T-cell (primary cell): ENCODE measurements at places on chromosomes 1 and 21.

DNA sequence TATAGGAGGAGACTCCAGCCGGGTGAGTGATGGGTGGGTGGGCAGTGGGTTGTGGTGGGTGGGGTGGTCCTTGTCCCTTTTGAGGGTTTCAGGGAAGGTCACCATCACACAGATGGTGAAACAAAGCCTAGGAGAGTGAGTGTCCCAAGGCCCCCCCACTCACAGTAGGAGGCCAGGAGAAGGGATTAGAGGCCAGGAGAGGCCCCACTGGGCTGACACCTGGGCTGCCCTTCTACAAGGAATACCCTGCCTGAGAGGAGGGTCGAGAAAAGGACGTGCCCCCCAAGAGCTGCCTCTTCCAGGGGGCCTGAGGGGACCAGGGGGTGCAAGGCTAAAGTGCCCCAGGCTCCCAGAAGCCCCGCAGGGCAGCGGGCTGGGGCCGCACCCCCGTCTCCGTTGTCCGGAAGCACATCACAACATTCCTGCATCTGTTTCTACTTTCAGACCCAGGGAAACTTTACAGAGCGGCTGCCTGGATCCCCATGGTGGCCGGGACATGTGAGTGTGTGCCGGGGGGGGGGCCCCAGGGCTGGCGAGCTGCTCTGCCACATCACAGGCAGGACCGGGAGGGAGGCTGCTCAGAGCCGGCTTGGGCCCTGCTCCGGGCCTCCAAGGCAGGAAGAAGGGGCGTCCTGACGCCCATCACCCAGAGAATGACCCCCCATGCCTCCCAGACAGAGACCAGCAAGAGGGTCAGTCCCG, 68.2 kb downstream of the ARHGEF16 start:
- DNase-seq: no peak

- no peak for DNase-seq
Measured at GRCh38 chr21:25550352-25551120, 56.7 kb downstream of the MRPL39 start.

DNA sequence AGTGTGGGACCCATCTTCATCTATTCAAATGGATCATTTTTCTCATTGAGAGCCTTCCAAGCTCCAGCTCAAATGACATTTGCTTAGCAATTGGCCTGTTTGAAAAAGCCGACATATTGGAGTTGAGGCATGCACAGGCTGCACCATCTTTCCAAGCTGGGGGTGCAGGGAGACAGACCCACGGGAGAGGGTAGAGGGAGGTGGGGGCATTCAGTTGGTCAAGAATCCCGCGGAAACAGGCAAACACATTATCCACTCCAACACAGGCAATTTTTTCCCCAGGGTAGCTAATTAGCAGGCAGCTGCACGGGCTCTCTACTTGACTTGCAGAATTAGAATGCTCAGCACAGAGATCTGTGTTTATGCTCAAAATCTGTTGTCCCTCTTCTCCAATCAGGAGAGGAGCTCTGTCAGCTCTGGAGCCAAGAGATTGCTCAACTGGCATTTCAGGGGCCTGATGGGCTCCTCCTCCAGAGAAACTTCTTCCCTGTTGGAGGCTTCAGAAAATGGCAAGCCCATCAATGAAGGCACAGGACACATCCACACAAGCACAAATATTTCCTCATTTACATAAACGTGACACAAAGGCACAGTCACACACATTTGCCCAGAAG, 267.8 kb downstream of the FOXD2 start:
- DNase-seq: no peak

DNA sequence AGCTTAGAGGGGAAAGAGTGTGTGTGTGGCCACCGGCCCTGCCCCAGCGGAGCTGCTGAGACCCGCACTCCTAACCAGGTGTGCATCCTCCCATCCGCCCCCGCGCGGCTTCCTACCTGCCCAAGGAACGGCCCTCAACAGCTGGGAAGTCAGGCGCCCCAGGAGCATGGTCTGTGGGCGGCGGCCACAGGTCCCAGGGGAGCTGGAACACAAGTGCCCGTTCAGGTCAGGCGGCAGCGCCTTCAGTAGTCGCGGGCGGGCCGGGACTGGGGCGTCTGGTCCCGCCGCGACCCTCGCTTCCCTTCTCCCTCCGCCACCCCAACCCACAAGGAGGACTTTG, 448 bp downstream of the AURKAIP1 start:
- no peak for DNase-seq

GRCh38 chr1:145799806-145800205, 24.1 kb downstream of the RNF115 start:
- DNase-seq: no peak
